ENCODE measurements at places on chromosomes 2 and 18.

- DNase-seq: no peak
Measured at GRCh38 chr2:68742626-68743415, 8.2 kb downstream of the ARHGAP25 start.

GRCh38 chr2:177712462-177712861 lies 319.9 kb downstream of the AGPS start:
- no peak for DNase-seq

DNA sequence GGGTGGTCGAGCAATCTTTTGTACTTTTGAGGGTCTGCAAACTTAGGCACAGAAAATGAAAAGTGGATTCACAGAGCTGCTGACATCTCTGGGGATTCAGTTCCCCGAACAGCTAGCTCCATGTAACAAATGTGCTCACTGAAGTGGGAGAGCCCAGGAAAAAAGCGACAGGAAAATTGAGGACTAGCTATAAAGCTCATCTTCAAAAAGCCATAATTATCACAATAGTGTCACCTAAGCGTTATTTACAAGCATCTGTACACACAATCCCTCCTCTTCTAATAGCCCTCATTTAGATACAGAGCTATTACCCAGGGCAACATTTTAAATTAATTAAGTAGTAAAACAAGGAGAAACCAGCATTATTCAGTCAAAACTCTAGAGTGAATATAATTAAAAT lies 36.1 kb downstream of the RNF152 start:
- no peak for DNase-seq

DNA sequence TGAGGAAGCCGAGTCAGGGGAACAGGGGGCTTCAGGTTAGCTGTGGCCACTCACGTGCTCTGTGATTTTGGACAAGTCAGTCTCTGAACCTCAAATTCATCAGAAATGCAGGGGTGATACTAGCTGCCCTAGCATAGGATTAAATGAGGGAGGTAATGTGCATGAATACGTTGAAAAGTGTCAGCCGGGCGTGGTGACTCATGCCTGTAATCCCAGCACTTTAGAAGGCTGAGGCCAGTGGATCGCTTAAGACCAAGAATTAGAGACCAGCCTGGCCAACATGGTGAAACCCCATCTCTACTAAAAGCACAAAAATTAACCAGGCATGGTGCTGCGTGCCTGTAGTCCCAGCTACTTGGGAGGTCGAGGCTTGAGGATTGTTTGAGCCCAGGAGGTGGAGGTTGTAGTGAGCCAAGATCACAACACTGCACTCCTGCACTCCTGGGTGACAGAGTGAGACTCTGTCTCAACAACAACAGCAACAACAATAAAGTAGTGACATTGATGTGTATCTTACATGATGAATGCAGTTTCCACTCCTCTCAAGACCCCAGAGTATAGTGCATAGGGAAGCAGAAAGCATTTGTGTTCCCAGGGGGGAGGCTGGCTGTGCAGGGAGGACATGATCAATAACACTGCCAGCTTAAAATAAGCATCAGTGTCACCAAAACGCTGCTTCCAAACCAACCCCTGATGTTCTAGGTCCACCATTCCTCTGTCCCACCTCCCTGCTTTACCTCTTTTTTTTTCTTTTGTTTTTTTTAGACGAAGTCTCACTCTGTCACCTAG lies 68.8 kb downstream of the HNRNPLL start:
- no peak for DNase-seq

DNA sequence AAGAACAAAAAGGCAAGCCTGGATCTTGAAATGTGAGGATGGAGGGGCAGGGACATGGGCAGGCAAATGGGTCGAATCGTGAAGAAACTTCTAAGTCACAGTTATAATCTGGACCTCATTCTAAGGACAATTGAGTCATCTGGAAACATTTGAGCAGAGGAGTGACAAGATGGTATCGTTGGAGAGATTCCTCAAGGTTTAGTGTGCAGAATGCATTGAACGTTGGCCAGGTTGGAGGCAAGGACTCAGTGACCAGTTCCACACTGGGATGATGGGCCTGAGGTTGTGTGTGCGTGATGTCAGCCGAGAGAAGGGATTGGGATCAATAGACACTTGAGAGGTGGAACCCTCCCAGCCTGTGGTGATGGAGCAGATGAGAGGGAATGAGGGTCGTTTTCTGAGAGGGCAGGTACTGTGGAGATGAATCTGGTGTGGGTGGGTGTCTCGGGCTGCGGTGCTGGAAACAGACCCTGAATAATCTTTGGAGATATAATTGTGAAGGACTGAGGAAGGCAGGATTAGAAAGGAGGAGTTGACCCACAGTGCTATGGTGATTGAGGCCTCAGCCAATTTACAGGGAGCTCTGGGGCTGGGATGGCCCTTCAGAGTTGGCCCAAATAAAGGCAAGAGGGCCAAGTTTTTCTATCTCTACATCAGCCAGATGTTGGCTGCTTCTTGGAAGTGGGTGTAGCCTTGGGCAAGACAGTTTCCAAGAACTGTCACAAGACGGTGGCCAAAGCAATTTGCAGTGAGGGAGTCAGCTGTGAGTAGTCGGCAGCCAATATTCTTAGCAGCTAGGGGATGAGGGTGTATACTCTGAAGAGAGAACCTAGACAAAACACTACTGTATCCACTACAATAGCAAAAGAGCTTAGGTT lies 5.8 kb upstream of the ZNF532 start:
- no peak for DNase-seq

DNA sequence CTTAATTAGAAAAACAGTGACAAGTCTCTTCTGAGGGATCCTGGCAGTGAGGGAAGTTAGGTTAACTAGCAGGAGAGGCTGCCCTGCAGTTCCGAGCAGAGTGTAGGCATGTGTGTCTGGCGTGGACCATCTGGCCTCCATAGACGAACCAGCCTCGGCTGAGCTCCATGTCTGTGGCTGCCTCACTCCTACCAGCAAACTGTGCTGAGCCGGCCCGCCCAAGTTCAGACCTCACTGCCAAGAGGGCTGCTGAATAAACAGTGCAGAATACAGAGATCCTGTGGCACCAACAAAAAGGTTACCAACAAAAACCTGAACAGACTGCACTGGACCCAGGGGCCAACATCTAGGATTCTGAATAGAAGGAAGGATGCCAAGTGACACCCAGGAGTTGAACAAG lies 27.3 kb downstream of the INO80C start:
- DNase-seq: no peak

GRCh38 chr2:56647997-56648396 lies 464.2 kb downstream of the CCDC85A start:
- no peak for DNase-seq

DNA sequence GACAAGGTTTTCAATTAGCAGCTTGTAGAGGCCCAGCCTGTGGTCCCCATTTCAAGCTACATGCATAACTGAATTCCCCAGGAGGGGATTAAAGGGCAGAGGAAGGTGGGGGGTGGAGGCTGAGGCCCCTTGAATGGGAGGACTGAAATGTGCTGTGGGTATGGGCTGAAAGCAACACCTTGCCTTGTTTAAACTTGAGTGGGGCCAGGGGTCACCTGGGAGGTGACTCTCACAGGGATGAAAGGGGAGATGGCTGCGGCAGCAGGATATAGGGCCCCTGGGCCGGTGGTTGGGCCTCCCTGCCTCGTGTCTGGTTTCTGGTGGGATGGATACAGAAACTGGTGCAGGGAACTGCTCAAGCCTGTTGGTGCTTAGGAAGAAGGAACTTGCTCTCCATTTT lies 225.9 kb upstream of the SPRED2 start:
- DNase-seq: no peak

GRCh38 chr2:142981069-142981378 lies 103.6 kb downstream of the KYNU start:
- no peak for DNase-seq

DNA sequence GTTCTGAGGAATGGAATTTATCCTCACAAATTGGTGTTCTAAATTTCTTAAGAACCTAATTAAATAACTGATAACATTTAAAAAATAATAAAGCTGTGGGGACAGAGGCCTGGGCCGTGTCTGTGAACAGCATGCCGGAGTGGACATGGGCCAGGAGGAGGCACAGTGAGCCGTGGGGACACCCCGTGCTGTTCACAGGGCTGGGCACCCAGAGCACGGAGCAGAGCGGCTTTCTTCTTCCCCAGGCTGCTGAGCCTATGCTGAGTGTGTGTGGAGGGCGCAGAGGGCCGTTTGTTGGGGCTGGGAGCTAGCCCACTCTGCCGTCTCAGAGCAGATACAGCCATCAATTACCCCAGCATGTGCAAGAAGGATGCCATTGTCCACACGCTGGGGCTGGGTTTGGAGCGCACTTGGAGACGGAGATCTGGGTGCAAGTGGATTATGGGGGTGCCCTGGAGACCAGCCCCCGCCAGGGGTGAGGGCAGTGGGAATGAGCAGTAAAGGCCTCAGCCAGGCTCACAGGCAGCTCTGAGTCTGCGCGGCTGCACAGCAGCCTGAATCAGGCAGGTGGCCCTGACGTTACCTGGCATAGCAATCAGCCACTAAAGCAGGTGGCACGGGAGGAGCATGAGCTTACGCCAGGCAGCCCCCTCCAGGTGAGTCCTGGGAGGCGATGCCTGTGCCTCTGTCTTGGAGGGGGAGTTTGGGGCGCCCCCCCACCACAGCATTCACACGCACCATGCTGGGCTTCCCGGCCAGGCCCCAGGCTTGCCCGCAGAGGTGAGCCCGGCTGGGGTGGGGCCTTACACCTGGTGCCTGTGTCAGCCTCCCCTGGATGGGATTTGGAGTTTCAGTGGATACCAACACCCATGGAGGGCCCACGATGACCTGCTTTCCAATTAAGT lies 52.1 kb upstream of the SLC66A3 start:
- DNase-seq: no peak

DNA sequence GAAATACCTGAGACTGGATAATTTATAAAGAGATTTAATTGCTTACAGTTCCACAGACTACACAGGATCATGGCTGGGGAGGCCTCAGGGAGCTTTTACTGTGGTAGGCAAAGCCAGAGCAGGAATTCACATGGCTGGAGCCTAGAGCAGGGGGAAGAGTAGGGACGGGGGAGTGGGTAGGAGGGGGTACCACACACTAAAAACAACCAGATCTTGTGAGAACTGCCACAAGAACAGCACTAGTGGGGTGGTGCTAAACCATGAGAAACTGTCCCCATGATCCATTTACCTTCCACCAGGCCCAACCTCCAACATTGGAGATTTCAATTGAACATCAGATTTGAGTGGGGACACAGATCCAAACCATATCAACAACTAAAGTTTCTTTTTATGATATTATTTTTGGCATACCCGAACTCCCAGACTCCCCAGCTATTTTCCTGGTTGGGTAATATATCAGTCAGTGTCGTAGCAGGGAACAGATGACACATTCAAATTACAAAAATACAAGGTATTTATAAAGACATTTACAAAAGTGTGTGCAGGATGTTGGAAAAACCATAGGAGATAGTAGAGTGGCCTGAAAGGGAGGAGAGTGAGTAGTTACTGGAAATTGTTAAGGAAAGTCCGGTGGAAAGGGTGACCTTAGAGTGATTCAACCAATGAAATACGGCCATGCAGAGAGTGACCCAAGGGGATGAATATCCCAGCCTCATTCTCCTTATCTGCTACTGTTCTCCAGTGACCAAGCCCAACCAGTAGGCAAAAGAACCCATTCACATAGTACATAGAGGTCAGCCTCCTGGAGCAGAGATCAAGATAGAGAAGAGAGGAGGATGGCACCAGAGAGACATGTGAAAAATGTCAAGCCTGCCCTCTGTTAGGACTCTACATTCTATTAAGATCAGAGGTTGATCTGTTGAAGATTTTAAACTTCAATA lies 8.8 kb downstream of the RPL37A start:
- DNase-seq: no peak

DNA sequence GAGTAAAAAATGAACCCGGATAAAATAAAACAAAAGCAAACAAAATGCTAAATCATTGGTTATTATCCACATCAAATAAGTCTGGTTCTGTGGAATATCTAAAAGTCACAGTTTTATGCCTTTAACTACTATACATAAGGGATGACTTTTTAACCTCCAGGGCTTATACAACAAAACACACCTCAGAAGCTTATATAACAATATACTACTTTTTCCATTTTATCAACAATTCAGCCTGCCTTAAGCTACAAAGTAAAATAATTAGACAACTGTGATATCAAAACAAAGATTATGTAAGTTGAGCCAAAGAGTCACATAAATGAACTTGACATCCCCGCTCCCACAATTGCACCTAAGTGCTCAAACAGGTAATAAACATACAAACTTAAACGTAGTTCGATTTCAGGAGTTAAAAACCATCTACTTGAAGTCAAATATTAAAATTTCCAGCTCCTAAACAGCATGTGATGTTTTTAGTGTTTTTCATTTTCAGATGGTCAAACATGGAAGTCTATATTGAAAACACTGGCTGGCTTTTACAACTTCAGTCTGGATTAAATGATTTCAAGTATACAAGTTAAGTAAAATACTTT lies 54.7 kb downstream of the ATIC start:
- no peak for DNase-seq

DNA sequence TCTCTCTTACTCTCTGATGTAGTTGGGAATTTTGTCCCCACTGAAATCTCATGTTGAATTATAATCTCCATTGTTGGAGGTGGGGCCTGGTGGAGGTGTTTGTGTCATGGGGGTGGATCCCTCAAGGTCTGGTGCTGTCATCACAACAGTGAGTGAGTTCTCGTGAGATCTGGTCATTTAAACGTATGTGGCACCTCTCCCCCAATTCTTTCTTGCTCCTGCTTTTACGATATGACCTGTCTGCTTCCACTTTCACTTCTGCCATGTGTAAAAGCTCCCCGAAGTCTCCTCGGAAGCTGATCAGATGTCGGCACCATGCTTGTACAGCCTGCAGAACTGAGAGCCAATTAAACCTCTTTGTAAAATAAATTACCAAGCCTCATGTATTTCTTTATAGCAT lies 337.8 kb upstream of the CDH2 start:
- no peak for DNase-seq

DNA sequence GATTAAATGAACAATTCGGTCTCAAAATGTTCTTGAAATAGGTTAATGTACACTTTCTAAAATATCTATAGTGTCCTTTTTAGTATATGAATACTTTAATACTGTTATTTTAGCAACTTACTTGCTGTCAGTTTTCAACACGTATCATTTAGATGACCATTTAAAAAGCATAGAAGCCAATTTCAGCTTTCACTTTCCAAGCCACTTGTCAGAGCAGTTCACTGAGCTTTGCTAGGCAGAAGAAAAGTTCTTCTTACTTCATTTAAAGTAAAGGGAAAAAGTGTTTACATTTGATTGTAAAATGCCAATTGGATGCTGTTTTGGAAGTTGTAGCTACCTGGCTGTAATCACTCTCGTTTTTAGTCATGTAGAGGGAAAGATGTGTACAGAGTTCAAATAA lies 126.0 kb downstream of the KCNH7 start:
- DNase-seq: no peak

- DNase-seq: no peak
Measured at GRCh38 chr2:74093840-74094239, 53.9 kb downstream of the BOLA3 start.

DNA sequence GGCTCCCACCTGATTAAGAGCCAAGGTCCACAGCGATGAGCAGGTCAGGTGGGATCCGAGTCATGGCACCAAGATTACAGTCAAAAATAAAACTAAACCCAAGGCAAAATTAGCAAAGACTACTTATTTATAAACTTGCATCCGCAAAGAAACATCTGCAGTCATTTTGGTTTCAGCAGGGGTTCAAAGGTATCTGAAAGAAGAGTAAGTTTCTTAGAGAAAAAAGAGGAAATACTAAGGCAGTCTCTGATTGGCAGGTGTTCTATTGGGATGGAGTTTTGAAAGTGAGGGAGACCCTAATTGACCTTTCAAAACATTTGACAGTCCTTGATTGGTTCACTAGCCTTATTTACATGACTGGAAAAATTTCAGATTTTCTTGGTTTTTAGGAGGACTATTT lies 11.0 kb upstream of the PLB1 start:
- no peak for DNase-seq

GRCh38 chr18:1078301-1078700 lies 173.6 kb downstream of the ADCYAP1 start:
- no peak for DNase-seq

All from activated CD8-positive, alpha-beta memory T cell treated with anti-CD3 and anti-CD28 coated beads, Interleukin-2, amount 50 U/mL, for 4 hours (primary cell).